Naive thymus-derived CD4-positive, alpha-beta T cell (primary cell): ENCODE measurements at places on chromosomes 2 and 18.

GRCh38 chr2:28674062-28674712 lies 77.4 kb upstream of the PPP1CB start:
- DNase-seq = no peak

DNA sequence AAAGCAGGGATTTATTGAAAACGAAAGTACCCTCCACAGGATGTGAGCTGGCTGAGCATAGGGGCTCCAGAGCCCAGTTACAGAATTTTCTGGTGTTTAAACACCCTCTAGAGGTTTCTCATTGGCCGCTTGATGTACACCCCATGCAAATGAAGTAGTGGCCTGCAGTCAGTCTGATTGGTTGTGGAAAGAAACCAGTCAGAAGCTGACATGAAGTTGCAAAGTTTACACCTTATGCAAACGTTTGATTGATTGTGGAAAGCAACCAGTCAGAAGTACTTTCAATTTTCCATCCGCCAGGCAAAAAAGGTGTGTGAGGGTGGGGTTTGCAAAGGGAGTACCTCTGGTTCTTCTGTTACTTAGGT lies 62.3 kb downstream of the VWA3B start:
- peak; percentile 14 for DNase-seq

- no peak for DNase-seq
Observed at GRCh38 chr18:62346333-62347088, 21.4 kb downstream of the TNFRSF11A start.

GRCh38 chr18:69494841-69495240 lies 94.2 kb downstream of the DOK6 start:
- no peak for DNase-seq

DNA sequence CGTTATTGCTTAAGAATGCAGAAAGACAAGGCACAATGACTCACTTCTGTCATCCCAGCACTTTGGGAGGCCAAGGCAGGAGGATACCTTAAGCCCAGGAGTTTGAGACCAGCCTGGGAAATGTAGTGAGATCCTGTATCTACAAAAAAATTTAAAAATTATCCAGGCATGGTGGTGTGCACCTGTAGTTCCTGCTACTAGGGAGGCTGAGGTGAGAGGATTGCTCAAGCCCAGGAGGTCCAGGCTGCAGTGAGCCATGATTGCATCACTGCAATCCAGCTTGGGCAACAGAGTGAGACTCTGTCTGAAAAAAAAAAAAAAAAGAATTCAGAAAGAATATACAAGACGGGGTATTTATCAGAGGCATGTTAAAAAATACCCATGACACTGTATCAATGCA lies 182.0 kb upstream of the SPOPL start:
- no peak for DNase-seq

- DNase-seq = no peak
Observed at GRCh38 chr2:129469389-129469788, 510.1 kb upstream of the RAB6C start.

DNA sequence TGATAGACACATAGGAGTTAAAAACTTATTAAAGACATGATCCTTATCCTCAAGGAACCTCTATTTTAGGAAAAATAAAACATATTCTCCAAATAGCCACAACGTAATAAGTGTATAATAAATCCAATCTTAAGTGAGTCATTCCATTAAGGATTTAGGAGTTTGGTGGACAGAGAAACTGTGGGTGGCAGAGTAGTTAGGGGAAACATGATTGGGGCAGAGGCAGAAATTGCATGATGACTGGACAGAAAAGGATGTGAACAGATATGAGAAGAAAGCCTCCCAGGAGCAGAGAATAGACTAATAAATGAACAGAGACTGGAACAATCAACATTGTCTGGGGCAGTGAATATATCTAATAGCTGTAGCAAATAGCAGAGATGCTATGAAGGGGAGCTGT lies 48.1 kb upstream of the SIGLEC15 start:
- no peak for DNase-seq

DNA sequence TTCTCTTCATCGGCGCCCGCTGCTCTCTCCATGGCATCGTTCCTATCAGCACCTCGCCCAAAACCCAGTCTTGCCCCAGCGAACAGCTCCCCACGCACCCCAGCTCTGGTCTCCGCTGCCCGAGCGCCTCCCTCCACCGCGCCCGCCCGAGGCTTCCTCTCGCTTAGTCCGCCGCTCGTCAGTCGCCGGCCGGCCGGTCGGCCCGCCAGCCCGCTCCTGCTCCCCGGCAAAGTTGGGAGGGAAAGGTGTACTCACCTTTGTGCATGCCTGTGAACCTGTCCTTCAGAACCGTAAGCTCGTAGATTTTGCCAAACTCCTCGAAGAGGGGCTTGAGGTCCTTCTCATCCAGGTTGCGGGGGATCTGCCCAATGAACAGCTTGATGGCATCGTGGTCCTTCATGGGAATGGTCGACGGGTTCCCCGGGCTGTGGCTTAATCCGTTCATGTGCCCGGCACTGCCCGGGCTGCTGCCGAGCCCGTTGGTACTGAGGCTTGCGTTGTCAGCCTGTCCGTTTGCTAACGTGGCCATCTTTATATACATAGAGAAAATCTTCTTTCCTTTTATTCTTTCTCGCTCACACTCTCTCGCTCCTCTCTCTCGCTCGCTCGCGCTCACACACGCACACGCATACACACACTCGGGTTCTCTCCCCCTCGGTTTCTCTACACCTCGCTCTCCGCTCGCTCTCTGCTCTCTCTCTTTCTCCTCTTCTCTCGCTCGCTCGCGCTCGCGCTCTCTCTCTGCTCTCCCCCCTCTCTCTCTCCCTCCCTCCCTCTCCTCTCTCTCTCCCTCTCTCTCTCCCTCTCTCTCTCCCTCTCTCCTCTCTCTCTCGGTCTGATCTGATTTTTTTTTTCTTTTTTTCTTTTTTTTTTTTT lies at the start of gene CELF4:
Gene CELF4 (minus strand): TSS at position 698 of the 876 bp plus-strand sequence.
- DNase-seq = no peak

DNA sequence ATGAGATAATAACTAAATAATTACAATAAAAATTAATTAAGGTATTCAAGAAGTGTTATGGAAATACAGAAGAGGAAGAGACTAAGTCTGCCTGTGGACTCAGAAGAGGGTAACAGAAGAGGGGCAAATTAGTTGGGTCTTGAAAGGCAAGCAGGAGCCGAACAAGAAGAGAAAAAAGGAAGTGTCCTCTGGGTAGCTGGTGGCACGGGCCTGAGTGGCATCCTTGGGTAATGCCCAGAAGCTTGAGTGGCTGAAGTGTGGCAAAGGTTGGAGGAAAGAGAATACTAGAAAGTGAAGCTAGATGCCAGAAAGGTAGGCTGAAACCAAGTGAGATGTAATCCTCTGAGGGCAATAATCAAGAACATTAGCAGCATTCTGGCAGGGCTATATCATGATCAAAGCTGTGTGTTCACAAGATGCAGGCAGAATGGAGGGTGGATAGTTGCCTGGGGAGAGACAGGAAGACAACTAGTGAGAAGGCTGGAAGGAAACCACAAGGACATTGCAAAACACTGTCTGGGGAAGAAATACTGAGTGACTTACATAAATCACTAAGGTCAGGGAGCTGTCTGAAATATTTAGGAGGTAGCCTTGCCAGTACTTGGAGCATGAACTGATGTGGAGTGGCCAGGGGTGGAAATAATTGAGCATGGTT lies 16.2 kb downstream of the DOCK10 start:
- DNase-seq = peak; percentile 39

DNA sequence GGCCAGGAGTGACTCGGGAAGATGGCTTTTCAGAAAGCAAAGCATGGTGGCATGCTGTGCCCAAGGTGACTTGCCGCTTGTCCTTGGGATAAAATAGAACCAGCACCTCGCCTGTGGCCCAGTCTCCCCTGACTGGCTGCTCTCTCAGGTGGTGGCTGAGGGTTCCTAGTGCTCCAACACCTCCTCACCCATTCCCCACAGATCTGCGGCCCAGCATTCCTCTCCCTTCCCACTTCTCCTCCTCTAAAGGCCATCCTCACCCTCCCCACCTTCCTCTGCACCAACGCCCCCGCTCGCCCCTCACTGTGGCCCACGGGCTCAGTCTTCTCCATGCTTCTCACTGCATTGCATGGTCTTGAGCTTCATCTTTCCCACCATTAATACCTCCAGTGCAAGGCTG lies 132.4 kb downstream of the PXDN start:
- DNase-seq = no peak

GRCh38 chr18:13185675-13186198 lies 32.8 kb upstream of the LDLRAD4 start:
- no peak for DNase-seq

DNA sequence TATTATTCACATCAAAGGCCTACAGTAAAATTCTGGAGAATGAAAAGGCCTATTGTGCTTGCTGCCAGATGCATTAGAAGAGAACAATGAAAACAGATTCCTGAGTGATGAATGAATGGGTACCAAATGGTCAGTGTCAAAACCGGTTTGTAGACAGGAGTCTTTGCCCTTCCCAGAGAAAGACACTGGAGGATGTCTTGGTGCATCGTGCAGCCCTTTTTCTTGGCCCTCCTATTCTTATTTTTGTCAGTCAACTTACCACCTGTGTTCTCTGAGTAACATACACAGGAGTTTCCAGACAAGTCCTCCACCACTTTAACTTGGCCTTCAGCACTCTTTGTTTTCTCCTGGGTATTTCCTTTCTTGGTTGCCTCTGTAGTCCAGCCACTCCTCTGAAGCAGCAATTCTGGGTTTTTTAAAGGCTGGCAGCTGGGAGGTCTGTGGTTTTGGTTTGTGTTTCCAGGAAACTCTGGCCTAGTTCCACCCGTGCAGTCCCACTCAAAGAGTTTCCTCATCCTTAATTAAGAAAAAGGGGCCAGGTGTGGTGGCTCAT lies 29.4 kb downstream of the PSTPIP2 start:
- no peak for DNase-seq

- DNase-seq = no peak
Observed at GRCh38 chr2:127770973-127771735, 39.8 kb downstream of the WDR33 start.
